WTC11 (cell line): ENCODE measurements at places on chromosomes 2 and 18. TPM values are rescaled to one million over a fixed set of nuclear protein-coding genes. Genes with fewer than 3 reads are reported as not detected.

DNA sequence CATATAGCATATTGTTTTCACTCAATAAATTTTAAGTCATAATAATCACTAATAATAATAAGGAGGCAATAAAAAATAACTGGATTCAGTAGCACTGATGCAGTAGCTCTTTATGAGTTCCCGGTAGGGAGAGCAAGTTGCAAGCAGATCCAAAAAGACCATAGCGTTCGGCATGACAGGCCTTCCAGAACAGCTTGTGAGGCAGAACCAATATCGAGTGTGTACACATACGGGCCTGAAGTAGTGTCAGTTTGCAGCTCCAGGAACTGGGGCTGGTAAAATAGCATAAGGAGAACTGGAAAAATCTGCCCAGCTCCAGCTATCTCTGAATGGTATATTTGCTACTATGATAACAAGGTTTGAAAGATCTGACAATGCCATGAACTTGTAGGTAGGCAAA, 1607.8 kb upstream of the PIK3C3 start:
- no peak overlapping the region for H3K27ac ChIP-seq
- H3K4me1 ChIP-seq: no peaks in the 10 kb centered on the region

Gene NT5C1B
- not detected in 3 replicates for total RNA-seq

DNA sequence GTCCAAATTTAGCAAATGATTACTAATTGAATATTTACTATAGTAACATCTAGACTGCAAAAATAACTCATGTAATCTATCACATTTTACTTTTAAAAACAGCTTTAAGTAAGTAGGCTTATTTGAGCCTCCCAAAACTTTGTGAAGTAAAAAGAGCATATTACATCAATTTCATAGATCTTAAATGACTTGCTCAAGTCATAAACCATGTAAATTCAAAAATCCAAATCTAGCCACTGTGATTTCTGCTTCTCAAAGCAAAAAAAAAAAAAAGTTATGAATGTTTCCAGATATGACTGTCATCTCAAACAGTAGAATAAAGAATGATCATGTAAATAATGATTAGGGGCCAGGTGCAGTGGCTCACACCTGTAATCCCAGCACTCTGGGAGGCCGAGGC, 37.5 kb downstream of the CACNB4 start:
- peaks cover 24% of the 10 kb centered on the region for H3K4me1 ChIP-seq
- DNase-seq: no peak
- H3K27ac ChIP-seq: no peak overlapping the region

GRCh38 chr2:127080226-127080937, 26.6 kb downstream of the BIN1 start:
- no peaks in the 10 kb centered on the region for H3K27me3 ChIP-seq
- H3K36me3 ChIP-seq: no peaks in the 10 kb centered on the region
- no peak overlapping the region for H3K27ac ChIP-seq
- no peak overlapping the region for H3K4me3 ChIP-seq

GRCh38 chr2:223993634-223994232, 36.5 kb downstream of the MRPL44 start:
- no peak overlapping the region for H3K27ac ChIP-seq
- DNase-seq: peak; percentile 64
- H3K4me3 ChIP-seq: no peak overlapping the region

- H3K27me3 ChIP-seq: peaks cover 4% of the 10 kb centered on the region; the same call in 1 of the 2 replicates
- H3K27ac ChIP-seq: no peak overlapping the region
- H3K36me3 ChIP-seq: no peaks in the 10 kb centered on the region
These were observed 50.2 kb upstream of the PLB1 start for GRCh38 chr2:28445448-28446258.

Gene SERPINB11
- not detected in 3 replicates for total RNA-seq

DNA sequence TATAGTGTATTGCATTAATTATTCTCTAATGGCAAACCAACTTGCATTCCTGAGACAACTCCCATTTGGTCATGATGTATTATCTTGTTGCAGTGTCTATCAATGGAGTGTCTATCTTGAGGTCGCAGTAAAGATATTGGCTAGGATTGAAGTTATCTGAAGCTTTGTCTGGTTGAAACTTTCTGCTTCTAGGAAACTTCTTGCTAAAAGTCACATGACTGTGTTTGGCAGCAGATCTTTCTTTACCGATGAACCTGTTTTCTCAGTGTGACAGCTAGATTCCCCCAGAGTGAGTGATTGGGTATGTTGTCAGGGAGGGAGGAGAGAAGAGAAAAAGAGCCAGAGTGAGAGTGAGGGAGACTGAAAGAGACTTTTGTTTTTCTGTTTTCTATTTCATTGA, 119.6 kb downstream of the QPCT start:
- H3K36me3 ChIP-seq: no peaks in the 10 kb centered on the region
- no peak for DNase-seq
- H3K4me1 ChIP-seq: peaks cover 2% of the 10 kb centered on the region; the same call in 1 of the 2 replicates
- H3K27me3 ChIP-seq: no peaks in the 10 kb centered on the region
- no peak overlapping the region for H3K27ac ChIP-seq
- H3K4me3 ChIP-seq: no peak overlapping the region

DNA sequence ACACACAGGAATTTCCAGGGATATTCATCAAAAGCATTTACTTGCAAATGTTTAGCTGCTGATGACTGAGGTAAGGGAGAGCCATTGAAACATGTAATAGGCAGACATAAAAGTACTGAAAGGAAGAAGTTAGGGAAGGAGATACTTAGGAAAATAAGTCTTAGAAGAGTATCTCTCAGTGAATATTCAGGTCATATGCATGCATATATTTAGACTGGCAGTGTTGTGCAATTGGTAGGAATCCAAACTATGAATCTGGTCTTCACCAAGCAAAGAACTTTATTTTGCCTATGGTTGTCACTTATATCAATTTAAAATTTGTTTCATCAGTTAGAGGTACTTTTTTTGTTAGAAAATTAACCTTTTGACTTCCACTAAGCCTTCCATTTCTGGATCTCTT, 1490.7 kb downstream of the SUCLG1 start:
- H3K27me3 ChIP-seq: no peaks in the 10 kb centered on the region
- no peak overlapping the region for H3K4me3 ChIP-seq
- H3K4me1 ChIP-seq: peaks cover 6% of the 10 kb centered on the region
- no peak for DNase-seq

Gene ZAP70
- total RNA-seq: 0.61 to 0.73 TPM (median 0.64 TPM) in 3 replicates

- H3K4me1 ChIP-seq: peaks cover 32% of the 10 kb centered on the region
- no peaks in the 10 kb centered on the region for H3K36me3 ChIP-seq
- peak; percentile 74 for DNase-seq
- no peak within 1 kb of the TSS for H3K27ac ChIP-seq
- peak within 1 kb of the TSS; percentile 88 for H3K4me3 ChIP-seq
These were observed at the start of gene SMCHD1 for GRCh38 chr18:2655178-2655953. TSS of gene SMCHD1 (plus strand) at chr18:2655726. CDS start at chr18:2656076, 350 bp downstream.

DNA sequence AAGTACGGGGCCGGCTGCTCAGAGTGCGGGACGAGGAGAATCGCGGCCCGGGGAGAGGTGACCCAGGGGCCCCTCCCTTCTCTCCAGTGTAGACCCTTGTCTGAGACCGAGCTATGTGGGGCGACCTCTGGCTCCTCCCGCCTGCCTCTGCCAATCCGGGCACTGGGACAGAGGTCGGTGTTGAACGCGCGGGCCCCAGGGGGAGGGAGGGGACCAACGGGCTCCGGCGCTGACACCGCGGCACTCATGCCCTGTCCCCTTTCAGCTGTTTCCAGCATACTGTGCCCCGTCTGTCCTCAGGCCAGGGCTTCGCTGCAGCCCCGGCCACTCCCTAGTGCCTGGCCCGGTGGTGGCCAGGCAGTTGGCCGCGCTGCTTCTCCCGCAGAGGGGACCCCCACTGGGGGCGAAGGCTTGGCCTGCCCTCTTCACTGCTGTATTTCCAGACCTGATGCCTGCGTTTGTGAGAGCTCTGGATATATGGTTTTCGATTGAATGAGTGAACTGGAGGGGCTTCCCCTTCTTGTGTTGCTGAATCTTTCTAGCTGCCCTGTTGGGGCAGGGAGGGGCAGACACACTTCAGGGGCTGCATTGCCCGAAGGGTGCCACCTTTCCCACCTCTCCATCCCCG, 809 bp downstream of the DBI start:
- peak; percentile 69 for DNase-seq
- peaks cover 23% of the 10 kb centered on the region for H3K4me1 ChIP-seq
- H3K36me3 ChIP-seq: peaks cover 36% of the 10 kb centered on the region
- H3K27ac ChIP-seq: peak overlapping the region; percentile 93; the same call in 1 of the 2 replicates
- H3K4me3 ChIP-seq: peak overlapping the region; percentile 99

Gene KLHL41
- total RNA-seq: not detected in 3 replicates

DNA sequence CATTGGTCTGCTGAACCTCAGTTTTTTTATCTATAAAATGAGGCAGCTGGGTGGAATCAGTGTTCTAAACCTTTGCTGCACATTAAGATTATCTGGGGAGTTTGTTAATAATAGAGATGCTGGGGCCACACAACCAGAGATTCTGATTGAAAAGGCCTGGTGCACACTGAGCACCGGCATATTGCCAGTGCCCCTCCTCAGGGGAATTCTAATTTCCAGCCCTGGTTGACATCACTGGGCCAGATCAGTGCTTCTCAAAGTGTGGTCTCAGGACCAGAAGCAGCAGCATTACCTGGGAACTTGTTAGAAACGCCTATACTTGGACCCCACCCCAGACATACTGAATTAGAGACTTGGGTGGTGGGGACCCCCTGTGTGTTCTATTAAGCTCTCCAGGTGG, 112.5 kb downstream of the SETBP1 start:
- no peak overlapping the region for H3K4me3 ChIP-seq
- H3K36me3 ChIP-seq: no peaks in the 10 kb centered on the region
- H3K4me1 ChIP-seq: peaks cover 35% of the 10 kb centered on the region
- no peak for DNase-seq

Gene IL1A
- total RNA-seq: 0.34 to 0.55 TPM (median 0.42 TPM) in 3 replicates

Gene SLC4A5
- total RNA-seq: 0.62 to 1.8 TPM (median 1.2 TPM) in 3 replicates

Gene SLC11A1
- total RNA-seq: 0.25 to 0.55 TPM (median 0.31 TPM) in 3 replicates

GRCh38 chr2:113050921-113051895, 1.5 kb downstream of the IL36B start:
- no peak overlapping the region for H3K4me3 ChIP-seq
- peaks cover 46% of the 10 kb centered on the region for H3K27me3 ChIP-seq
- H3K27ac ChIP-seq: no peak overlapping the region
- H3K36me3 ChIP-seq: peaks cover 34% of the 10 kb centered on the region
- no peaks in the 10 kb centered on the region for H3K4me1 ChIP-seq

Gene ABCG5
- total RNA-seq: not detected in 3 replicates

DNA sequence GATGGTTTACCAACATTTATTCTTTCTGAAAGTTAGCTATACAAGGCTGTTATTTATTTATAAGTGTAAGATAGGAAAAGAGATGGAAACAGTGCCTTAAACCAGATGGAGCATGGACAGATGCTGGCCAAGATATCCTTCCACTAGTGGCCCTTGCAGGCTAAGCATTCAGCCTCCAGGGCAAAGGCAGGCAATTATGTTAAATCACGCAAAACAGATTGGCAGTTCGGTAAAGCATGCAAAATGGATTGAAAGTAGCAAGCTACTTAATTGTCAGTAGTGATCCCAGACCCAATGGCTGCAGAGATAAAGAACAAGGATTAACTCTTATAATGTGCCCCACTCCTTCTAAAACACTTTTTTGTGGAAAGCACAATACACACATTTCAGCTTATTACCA, 105.4 kb upstream of the MAP4K3 start:
- DNase-seq: no peak
- H3K4me3 ChIP-seq: no peak overlapping the region
- H3K27me3 ChIP-seq: no peaks in the 10 kb centered on the region
- H3K27ac ChIP-seq: no peak overlapping the region

DNA sequence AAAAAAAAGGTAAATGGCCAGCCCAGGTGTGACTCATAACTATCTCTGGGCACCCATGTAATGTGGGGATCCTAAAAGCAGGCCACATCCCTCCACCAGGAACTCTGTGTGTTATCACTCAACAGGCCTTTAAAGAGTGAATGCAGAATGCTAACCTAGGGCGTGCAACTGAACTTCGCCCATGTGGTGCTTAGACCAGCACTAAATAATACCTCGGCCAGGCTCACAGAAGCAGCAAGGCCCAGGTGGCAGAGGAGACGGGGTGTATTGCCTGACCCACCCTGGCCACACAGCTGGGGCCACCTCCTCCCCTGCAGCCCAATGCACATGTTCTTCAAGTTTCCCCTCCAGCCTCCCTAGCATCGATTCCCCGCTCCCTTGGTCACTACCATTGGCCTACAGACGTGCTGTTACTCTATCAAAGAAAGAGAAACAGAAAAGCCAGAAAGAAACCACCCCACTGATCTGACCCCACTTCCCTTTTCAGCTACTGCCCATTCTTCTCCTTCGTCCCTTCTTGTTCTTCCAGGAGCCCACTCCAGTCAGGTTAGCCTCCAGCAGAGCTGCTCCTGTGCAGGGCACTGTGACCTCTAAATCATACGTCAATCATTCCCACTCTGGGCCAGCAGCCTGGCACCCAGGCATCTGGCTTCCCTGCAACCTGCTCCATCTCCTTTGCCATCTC, 22.0 kb downstream of the FAM178B start:
- H3K36me3 ChIP-seq: no peaks in the 10 kb centered on the region
- no peaks in the 10 kb centered on the region for H3K27me3 ChIP-seq
- H3K4me1 ChIP-seq: peaks cover 4% of the 10 kb centered on the region
- H3K4me3 ChIP-seq: no peak overlapping the region
- DNase-seq: no peak

DNA sequence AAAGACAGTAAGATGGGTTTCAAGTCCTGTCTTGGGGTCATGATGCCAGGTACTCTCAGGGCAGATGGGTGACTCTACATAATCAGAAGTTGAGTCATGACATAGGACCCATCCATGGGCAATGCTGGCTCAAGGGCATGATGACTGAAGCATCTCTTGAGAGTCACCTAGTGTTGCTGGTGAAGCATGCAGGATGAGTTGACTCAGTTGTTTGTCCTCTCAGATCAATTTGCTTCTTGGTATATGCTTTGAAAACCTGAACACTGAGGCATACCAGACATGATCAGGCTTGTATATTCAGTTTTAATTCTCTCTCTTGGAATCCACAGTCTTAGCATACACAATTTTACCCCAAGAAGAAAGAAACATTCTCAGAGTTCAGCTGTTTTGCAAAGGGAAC, 658.9 kb upstream of the NXPH2 start:
- H3K36me3 ChIP-seq: no peaks in the 10 kb centered on the region
- H3K27ac ChIP-seq: no peak overlapping the region
- peaks cover 6% of the 10 kb centered on the region; the same call in 1 of the 2 replicates for H3K4me1 ChIP-seq
- DNase-seq: no peak
- H3K4me3 ChIP-seq: no peak overlapping the region
